Dermis blood vessel endothelial cell (primary cell): ENCODE measurements at places on chromosomes 12 and 14. TPM values are rescaled to one million over a fixed set of nuclear protein-coding genes. Genes with fewer than 3 reads are reported as not detected.

DNA sequence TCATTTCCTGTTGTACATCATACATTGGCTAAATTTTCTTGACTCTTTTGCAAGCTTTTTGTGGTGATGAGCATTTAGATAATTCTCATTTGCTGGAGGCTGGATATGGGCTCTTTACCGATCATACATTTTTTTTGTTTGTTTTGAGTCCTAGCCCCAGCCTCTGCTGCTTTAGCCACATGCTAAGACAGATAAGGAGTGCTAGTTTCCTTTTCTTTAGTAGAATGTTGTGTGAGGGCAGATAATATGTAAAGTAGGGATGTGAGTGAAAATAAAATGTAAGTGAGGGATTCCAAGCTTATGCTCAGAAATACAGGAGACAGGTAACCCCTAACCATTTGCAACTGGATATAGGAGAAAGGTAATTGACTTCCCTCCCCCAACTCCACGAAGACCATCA is 405.7 kb downstream of the TRHDE start:
- no peak for DNase-seq

DNA sequence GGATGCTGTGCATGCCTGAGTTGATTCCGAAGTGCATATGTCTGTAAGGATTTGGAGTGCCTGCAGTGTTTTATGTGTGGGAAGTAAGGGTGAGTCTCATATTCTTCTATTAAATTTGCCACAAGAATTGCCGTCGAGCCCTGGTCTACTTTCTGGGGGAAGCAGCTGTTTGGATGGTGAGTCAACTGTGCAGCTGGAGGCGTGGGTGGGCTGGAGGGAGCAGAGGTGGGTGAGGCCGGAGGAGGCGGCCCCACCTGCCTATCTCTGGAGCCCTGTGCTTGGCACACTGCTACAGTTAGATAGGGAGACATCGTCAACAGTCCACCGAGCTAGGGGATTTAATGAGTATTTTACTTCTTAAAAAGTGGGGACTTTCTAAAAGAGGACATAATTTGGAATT is 9.7 kb downstream of the GLRX5 start:
- no peak for DNase-seq

- DNase-seq: no peak
Measured at GRCh38 chr14:99189201-99189801, 82.7 kb downstream of the BCL11B start.

DNA sequence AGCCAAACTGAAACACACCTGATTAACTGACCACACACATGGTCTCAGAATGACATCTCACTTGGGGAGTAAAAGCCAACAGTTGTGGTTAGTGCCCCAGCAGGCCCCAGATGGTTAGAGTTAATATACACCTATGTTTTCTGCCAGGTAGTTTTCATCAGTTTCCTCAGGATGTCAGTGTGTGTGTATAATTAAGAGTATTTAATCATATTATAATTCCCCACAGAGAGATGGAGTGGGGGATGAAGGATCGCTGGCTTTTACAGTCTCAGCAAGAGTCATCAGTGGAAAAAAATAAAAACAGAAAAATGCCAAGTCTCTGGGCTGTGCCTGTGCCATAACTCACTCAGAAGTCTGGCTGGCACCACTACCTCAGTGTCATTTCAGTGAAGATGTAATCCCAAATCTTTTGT is 412.5 kb downstream of the ZFP36L1 start:
- no peak for DNase-seq

DNA sequence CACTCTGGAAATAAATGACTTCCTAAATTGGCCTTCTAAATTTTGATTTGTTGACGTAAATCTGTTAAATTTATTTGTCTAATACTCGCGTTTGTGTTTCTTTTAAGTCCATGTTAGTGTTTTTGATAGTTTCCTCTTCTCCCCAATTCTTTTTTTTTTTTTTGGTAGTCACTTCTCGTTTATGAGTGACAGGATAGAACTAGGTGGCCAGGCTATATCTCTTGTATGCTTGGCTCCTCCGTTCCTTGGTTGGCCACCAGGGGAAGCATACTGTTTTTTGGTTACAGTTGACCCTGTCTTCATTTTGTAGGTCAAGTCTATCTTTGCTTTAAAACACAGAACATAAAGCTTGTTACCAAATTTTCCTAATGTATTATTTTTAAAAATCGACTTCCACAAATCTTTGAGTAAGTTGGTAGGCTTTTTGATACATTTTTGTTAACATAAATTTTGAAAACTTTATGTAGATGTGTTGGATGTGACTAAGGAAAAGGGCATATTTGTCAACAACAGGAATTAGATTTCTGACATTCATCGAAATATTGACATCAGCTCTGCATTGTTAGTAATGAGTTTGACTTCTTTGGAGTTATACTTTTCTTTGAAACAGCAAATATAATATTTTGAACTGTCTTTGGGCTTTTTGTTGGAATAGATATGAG is 2.2 kb downstream of the RCOR1 start:
- peak; percentile 81 for DNase-seq

DNA sequence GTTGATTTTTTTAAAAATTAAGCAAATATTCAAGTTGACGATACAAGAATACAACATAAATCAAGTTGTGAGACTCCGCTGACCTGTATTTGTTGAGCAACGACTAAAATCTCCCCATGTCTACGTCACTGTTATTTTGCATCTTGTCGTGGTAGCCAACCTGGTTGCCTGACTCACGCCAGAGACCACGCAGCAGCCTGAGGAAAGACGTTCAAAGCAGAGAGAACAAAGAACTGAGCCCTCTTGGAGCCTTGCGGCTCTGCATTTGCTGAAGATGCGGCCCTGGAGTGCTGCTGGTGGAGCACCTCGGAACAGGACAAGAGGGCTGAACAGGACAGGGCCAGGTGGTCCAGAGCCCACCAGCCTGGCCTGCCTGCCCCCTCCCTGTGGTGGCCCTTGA is 21.4 kb upstream of the DIO3 start:
- no peak for DNase-seq

GRCh38 chr14:23149745-23150144 is 30.7 kb upstream of the CEBPE start:
- no peak for DNase-seq

DNA sequence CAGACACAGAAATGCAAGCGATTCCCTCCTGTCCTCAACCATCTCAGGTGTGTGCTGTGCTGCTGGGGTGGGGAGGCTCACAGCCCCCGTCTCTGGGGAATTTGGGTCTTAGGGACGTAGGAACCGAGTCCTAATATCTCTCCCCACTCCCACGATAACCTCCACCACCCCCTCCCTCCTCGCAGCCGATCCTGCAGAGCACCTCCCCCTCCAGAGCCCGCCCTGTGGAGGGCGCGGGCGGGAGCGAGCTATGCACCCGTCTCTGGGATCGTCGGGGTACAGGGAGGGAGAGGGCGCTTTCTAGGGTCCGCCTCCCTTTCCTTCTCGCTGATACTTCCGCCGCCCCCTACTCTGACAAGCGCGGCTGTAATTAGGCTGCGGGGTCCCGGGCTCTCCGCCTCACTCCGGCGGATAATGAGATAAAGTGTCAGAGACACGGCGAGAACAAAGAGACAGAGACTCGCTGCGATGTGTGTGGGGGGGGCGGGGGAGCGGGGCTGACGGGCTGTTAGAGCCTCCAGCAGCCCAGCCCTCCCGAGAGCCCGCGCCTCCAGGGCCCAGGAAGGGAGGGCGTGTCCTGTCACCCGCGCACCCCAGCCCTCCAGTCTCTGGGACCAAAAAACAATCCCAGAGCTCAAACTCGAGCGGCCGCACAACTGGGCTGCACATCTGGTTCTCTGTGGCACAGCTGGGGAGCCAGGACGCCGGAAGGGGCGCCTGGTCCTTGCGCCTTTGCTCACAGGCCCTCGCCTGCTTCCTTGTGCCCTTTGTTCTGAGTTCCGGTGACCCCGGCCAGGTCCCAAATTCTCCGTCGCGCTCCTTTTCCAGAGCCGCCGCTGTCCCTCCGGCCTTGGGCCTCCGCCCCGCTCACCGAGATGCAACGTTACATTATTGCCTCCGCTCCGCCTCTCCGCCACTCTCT is 8.7 kb downstream of the SHMT2 start:
- DNase-seq: no peak

DNA sequence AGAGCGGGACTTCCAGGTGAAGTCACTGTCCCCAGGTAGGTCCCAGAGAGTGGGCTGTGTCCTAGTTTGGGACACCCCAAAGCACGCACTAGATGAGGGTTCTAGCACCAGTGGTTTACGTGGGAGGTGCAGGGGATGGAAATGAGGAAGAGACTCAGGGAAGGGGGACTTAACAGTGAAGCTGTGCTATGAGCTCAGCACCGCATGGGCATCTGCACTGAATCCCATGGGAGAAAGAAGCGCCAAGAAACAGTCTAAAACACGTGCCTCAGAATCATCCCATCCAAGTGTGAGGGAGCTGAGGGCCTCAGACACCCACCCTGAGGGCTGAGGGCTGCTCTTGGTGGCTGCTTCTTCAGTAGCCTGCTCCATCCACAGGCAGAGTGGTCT is 71.5 kb upstream of the ZFP36L1 start:
- DNase-seq: no peak

DNA sequence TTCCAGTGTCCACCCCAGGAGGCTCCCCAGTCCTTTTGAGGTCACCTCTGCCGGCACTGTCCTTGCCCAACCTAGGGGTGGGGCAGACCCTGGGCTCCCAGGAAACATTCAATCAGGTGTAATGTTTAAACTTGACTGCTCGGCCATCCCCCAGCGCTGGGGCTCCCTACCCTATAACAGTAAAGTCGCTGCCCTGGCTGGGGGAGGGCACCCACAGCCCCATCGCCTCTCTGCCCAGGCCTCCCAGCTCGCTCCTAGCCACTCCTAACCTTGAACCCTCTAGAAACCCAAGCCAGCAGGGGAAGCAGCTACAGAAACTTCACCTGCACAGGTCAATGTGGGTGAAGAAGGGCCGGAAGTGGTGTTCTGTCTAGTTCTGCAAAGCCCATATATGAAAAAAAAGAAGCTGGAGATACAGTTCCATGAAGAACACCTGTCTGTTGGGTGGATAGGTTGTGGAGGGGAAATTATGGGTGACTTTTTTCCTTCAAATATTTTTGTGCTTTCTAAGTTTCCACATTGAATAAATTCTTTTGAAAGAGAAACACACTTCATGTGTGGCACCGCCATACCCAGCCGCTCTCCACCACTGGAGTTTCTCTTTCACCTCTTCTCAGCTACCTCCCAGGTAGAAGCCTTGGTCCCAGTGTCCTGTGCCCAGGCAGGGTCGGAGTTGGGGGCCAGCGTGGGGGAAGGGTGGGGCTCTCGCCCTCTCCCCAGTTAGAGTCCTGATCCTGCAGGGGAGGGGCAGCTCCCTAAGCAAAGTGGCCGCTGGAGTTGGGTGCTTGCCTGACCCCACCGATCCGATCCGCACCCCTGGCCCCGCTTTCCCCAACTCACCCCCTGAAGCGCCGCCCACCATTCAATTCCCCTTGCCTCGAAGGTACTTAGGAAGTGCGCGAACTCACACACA is 1.1 kb downstream of the CLMN start:
- DNase-seq: no peak

- peak; percentile 9 for DNase-seq
Measured at GRCh38 chr12:42586268-42586667, 3.3 kb downstream of the PRICKLE1 start.

- peak; percentile 32 for DNase-seq
Measured at GRCh38 chr14:53011053-53011462, 60.2 kb upstream of the FERMT2 start.

- DNase-seq: no peak
Measured at GRCh38 chr12:33061844-33062243, 165.3 kb upstream of the PKP2 start.

DNA sequence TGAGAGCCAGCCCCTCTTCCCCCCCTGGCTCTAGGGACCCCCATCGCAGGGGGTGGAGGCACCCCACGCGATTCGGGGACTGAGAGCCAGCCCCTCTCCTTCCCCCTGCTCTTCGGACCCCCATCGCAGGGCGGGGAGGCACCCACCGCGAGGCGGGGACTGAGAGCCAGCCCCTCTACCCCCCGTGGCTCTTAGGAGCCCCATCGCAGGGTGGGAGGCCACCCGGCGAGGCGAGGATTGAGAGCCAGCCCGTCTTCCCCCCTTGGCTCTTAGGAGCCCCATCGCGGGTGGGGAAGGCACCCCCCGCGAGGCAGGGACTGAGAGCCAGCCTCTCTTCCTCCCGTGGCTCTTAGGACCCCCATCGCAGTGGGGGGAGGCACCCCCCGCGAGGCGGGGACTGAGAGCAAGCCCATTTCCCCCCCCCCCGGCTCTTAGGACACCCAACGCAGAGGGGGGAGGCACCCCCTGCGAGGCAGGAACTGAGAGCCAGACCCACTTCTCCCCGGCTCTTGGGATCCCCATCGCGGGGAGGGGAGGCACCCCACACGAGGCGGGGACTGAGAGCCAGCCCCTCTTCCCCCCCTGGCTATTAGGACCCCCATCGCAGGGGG is 45.6 kb downstream of the DDX11 start:
- no peak for DNase-seq

DNA sequence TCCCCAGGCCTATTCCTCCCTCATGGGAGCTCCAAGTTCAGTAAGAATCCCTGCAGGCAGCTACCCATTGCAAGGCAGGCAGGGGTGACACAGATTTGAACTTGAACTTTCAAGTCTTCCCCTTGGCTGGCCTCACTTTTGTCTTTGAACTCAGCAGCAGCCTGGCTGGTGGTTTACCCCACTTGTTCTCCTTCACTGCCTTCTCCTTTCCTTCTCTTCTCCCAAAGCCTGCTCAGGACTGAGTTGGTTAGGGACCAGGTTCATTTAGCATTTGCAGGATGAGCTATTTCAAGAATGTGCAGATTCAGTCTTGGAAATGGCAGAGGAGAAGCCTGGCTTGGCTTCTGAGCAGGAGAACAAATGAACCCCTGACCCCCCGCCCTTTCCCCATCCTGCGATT is 67.7 kb upstream of the TBX3 start:
- no peak for DNase-seq

DNA sequence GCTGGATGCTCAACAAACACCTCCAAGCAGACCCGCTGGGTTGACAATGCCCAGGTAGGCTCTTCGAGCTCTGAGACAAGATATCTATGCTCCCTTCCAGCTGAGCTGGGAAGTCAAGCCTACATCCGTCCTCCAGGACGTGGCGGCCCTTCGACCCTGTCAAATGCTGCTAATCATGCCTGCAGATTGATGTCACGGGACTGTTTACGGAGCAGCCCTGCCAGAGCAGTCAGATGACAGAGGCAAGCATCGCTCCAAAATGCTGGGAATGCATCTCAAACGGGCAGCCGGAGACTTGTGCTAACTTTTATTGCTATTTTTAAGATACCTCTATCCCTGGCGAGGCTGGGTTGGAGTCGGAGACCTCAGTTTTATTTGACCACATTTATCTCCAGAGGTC is 139.2 kb downstream of the NTF3 start:
- no peak for DNase-seq

HOXC13 gene
- not detected in 2 replicates for total RNA-seq

PSME2 gene
- 108 and 110 TPM in 2 replicates for total RNA-seq

STAC3 gene
- total RNA-seq: 0.65 TPM in 1 of 2 replicates, not detected in the other

SDR9C7 gene
- total RNA-seq: not detected in 2 replicates

LRCOL1 gene
- total RNA-seq: 3.2 and 6.6 TPM in 2 replicates

LGALS3 gene
- total RNA-seq: 62.5 and 202 TPM in 2 replicates

CD4 gene
- total RNA-seq: not detected in 2 replicates

ANKRD33 gene
- 0.19 TPM in 1 of 2 replicates, not detected in the other for total RNA-seq

TEX52 gene
- not detected in 2 replicates for total RNA-seq
